Esophagus squamous epithelium (tissue), 5 donors: ENCODE measurements at places on chromosomes 6 and 20.
A peak's percentile ranks its signal among the peaks of the same experiment; 100 is the strongest.

GRCh38 chr6:41200296-41200900 is 551 bp downstream of the TREML2 start:
- DNase-seq = no peak

DNA sequence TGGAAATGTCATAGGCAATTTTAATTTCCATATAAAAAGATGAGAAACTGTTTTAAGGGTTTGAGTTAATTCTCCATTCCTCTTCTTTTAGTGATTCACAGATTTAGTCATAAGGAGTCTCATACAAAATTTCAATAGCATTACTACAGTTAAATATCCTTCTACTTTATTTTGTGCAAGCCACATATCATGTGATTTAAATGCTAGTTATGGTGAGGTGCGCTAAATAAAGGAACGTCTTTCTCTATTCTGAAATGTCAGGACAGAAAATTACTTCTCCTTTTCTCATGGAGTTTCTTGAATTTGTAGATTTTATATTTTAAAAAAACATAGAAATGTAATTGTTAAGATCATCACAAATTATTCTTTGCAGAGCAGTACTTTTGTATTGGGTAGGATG is 50.0 kb upstream of the SUPT3H start:
- DNase-seq = no peak

GRCh38 chr20:653110-653589 is at the start of gene SRXN1:
SRXN1 (minus strand) TSS chr20:653200; CDS start chr20:653185, 15 bp downstream.
- peak; percentile 39 for DNase-seq

DNA sequence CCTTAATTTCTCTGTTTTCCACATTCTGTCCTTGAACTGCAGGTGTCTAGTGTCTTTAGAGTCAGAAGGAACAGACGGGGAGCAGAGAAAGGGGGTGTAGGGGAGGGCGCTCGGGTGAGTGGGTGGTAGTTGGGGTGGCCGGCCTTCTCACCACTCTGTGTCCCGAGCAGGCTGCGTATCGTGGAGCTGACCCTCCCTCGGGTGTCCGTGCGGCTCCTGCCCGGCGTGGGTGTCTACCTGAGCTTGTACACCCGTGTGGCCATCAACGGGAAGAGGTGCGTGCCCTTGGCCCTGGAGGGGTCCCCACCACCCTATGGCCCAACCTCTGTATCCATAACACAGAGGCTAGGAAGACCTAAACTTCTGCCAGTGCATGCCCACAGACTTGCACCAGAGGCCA is 5.3 kb downstream of the BPIFB4 start:
- no peak for DNase-seq

DNA sequence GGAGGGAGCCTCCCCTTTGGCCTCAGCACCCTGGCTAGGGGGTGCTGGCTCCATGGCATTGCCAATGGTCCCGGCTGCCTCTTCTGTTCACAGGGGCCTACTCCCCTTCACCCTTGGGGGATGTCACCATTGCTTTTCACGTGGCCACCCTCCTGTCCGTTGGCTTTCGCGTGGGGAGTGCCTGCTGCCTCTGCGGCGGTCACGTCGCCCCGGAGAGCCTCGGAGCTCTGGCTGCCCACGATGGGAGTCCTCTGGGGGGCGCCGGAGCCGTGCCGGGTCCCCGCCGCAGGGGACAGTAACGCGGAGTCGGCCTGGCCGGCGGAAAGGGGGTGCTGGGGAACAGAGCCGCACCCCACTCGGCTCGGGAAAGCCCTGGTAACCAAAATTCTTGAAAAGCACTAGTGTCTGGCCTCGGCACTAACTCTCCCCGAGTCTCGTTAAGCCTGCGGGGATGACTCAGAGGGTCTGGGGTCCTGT is 661 bp upstream of the HEBP2 start:
- no peak for DNase-seq

- DNase-seq = no peak
Observed at GRCh38 chr6:2129182-2129621, 116.2 kb downstream of the GMDS start.

- no peak for DNase-seq
Observed at GRCh38 chr6:136420853-136421252, 129.4 kb downstream of the MAP7 start.
